Cardiac septum (tissue), 1 donor: ENCODE measurements at places on chromosomes 4 and X. TPM values are rescaled to one million over a fixed set of nuclear protein-coding genes. Genes with fewer than 3 reads are reported as not detected.

Gene TMSB15A
- not detected for total RNA-seq

Gene PNCK
- 7.6 TPM for total RNA-seq

Gene BEX5
- not detected for total RNA-seq

Gene MAGEA3
- total RNA-seq, result not detected

Gene MAGEB6
- total RNA-seq, result not detected

Gene REPS2
- 1.8 TPM for total RNA-seq

Gene SPANXA1
- total RNA-seq, result not detected

Gene DMRTC1
- total RNA-seq, result not detected

Gene GLRA3
- not detected for total RNA-seq

Gene MAGEH1
- 11.7 TPM for total RNA-seq

Gene L1CAM
- total RNA-seq, result 1.5 TPM

Gene XAGE2
- not detected for total RNA-seq

Gene ADRA2C
- 5.4 TPM for total RNA-seq

Gene FABP2
- 0.57 TPM for total RNA-seq

Gene PTCHD1
- total RNA-seq, result 0.22 TPM

Gene TLR10
- 0.22 TPM for total RNA-seq

Gene ATP6AP2
- total RNA-seq, result 43.7 TPM

Gene USP26
- not detected for total RNA-seq

Gene SLC49A3
- 12.1 TPM for total RNA-seq

Gene FMR1NB
- not detected for total RNA-seq

Gene CTAG1B
- total RNA-seq, result not detected

Gene VEGFC
- 15.0 TPM for total RNA-seq

Gene UGT2B15
- total RNA-seq, result not detected

Gene CT45A6
- not detected for total RNA-seq

Gene SLC38A5
- total RNA-seq, result 2.2 TPM

Gene CT45A5
- not detected for total RNA-seq

Gene HMX1
- total RNA-seq, result not detected

Gene F8
- total RNA-seq, result 43.4 TPM

Gene NUP62CL
- total RNA-seq, result 1.3 TPM

Gene BCOR
- total RNA-seq, result 24.2 TPM

Gene LUZP4
- total RNA-seq, result not detected

Gene ZNF157
- total RNA-seq, result 0.11 TPM

Gene HPGD
- total RNA-seq, result 2.4 TPM

Gene OPRPN
- not detected for total RNA-seq

Gene SLIT2
- total RNA-seq, result 8.6 TPM
